EH (cell line): ENCODE measurements at places on chromosomes 4 and X.

DNA sequence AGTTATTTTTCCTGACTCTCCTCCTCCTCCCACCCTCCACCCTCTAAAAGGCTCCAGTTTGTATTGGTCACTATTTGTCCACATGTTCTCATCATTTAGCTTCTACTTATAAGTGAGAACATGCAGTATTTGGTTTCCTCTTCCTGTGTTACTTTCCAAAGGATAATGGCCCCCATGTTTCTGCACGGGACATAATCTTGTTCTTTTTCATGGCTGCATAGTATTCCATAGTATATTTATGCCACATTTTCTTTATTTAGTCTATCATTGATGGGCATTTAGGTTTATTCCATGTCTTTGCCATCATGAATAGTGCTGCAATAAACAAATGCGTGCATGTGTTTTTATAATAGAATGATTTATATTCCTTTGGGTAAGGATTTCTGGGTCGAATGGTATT, 167.3 kb upstream of the GRID2 start:
- no peak for DNase-seq

- DNase-seq: no peak
Observed at GRCh38 chr4:102772738-102773340, 12.1 kb upstream of the MANBA start.

DNA sequence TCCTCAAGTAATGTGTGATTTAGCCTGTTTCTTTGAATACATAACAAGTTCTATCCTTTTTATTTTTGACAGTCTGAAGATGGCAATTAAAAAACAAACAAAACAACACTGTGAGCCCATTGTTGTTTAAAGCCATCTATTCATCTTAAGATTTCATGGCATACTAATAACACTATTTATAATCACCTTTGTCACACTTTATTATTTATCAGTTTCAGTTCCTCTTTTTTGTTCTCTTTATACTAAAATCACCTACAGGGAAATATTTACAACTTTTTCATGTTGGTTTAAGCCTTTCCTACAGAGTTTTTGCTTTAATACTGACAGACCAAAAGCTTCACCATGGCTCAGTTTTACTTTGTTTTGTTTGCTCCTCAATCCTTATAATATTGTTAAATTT, 247.4 kb upstream of the CTSO start:
- no peak for DNase-seq

DNA sequence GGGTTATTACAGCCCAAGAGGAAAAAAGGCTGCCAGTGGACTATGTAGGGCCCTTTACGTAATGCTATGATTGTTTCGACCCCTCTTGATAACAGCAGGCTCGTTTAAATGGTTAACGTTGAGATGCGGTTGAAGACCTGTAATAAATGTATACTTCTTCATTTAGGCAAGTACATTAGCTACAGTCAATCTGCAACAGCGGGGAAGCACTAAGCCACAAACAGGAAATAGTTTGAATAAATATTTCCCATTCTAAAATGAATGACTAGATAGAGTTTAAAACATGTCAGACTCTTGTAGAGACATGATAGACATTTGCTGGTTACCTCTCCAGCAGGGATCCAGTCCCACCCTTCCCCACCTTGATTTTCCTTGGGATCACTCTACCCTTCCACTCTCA, 38.1 kb upstream of the STIM2 start:
- no peak for DNase-seq

GRCh38 chrX:34546366-34546765, 110.7 kb downstream of the TMEM47 start:
- DNase-seq: no peak

DNA sequence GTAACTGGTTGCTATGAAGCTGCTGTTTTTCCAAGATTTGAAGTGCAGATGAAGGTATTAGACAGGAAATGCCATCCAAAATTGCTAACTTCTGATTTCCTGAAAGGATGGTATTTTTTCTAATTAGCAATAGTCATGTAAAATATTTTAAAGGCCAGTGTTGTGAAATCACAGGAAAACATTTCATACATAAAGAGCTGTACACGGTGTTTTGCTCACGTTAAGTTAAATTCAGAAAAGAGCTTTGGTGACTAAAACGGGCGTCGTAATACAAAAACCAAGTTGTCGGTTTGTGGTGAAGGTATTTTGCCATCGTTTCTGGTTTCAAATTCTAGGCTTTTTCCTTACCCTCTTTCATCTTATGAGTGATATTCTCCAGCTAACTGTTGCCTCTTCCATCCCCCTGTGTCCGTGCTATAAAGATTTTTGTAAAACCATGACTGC, 39.8 kb downstream of the AFF1 start:
- peak; percentile 70 for DNase-seq

DNA sequence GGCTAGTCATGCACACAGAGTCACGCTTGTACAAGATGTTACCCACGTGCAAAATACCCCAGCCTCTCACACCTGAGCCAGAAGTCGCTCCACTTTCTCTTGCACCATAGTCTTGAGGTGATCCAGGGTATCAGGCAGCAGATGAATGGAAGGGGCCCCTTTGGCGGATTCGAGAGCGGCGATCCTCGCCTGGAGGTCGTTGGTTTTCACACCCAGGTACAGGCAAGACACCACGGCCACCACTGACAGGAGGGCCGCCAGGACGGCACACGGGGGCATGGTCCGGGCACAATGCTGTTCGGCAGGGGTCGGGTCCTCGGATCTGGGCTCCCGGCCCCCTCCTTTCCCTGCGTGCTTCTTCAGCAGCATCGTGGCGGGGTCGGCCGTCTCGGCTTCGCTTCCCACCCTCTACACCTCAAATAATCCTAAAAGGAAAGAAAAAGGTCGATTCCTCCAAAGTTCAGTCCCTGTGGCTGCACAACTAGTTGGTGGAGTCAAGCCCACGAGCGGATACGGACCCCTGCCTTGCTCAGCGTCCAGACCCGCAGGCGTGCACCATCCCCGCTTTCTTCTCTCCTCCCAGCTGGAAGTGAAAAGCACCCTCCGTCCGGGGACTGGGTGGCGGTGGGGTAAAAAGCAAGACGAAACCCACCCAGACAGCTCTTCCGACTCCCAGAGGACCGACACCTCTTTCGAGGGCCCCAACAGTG, 652 bp downstream of the COL25A1 start:
- no peak for DNase-seq

- peak; percentile 69 for DNase-seq
Observed at GRCh38 chr4:5636766-5637670, 71.3 kb downstream of the EVC2 start.

DNA sequence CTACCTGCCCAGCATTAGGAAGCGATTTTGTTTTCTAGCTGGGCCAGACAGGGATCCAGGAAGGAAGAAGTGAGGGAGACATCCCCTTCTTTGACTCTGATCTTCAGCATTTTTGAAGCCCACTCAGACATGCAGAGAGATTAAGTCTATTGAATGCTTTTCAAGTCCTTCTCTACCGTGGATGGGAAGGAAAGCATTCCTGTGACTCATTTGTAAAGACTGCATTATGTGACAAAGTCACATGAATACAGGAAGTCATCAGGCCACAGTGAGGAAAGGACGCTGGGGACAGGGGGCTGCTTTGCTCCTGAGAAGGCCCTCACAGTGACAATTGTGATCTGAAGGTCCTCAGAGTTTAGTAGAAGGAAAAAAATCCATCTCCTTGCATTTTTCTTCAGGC, 67.4 kb upstream of the GBA3 start:
- peak; percentile 16 for DNase-seq

DNA sequence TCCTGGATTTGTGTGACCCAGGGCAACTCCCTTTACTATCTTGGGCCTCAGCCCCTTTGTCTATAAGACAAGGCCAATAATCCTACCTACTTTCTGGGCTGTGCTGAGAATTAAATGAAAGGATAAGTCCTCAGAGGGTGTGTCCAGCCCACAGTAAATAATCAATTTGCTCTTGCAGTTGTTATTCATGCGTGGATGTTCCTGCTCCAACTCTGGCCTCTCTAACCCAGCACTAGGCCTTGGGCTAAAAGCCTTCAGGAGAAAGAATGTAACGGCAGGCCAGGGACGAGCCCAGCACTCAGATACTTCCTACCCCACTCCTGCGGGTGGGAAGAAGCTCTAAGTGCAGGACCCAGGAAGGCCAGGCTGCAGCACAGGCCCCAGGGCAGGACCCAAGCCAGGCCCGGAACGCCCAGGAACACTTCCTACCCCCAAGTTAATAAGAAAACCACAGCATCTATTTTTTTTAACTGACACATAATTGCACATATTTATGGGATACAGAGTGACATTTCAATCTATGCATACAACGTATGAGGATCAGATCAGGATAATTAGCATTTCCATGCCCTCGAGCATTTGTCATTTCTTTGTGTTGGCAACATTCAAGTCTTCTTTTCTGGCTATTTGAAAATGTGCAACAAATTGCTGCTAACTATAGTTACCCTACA, 179.6 kb upstream of the RBPJ start:
- DNase-seq: peak; percentile 69

- peak; percentile 58 for DNase-seq
Observed at GRCh38 chr4:74540193-74540592, 95.3 kb downstream of the AREG start.

DNA sequence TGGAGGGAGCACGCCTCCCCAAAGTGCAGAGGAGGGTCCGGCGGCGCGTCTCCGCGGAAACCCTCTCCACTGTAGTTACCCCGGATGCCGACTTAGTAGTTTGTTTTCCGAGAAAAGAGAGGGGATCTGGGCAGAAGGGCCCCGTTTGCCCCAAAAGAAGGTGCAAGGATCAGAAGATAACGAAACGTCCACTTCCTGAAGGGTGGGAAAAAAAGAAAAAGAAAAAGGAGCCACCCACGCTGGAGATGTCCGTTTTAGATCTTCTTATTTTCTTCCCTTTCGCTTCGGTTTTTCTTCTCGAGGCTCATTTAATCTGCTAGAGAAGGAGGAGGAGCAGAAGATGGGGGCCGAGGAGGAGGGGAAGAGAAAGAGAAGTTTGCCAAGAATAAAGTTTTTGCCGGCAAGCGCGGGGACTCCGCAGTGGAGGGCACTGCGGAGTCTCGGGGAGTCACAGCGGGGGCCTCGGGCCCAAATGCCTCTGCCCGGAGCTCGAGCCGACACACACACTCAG, 517 bp downstream of the LEF1 start:
- DNase-seq: no peak

DNA sequence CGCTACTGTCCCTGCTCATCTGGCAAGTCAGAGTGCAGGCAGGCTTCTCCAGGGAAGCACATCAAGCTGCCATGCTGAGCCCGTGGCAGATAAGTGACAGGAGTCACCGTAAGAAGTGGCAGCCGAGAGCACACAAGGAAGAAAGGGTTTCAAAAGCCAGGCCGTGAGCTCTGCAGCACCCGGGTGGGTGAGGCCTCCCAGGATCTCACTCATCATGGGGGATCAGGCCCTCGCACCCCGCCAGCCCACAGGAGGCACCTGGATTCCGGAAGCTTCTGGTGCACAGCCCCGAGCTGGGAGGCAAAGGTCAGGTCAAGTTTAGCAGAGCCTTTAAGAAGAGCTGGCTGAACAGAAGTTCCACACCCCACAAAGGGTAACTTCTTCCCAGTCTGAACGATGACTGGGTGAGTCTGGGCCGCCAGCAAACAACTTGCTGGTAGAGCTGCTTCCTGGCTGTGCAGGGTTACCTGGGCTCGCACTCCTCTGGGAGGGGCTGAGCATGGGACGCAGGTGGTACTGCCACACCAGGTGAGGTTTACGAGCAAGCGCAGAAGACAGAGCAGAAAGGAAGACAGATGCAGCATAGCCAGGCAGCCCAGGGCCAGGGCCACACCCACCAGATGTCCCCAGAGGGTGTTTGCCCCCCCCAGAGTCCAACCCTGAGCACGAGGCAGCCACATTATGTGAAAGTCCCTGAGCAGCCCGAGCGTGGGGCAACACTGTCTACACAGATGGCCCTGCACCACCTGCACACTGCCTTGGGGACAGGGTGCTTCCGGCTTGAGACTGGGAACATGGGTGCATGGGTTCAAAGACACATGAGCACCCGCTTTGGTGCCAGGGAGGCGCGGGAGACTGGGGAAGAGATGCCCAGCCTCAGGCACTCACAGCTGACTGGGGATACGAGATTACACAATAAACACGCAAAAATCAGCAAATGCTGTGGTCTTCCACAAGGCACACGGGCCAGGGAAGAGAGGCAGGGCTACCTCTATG, 7.7 kb downstream of the CCNQ start:
- no peak for DNase-seq

DNA sequence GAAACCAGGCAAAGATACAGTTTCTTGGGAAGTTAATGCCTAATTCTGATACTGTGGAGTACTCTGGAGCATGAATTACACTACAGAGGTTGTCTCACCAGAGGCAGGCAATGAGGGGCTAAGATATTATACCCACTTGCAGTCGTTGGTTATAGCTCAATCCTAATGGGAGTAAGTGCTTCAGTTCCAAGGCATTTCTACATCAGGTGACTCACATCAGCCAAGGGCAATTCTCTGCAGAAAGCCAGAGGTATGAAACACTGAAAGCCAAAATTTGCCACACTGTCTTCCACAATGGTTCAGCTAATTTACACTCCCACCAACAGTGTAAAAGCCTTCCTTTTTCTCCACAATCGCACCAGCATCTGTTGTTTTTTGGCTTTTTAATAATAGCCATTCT, 174.0 kb upstream of the IL15 start:
- peak; percentile 22 for DNase-seq

DNA sequence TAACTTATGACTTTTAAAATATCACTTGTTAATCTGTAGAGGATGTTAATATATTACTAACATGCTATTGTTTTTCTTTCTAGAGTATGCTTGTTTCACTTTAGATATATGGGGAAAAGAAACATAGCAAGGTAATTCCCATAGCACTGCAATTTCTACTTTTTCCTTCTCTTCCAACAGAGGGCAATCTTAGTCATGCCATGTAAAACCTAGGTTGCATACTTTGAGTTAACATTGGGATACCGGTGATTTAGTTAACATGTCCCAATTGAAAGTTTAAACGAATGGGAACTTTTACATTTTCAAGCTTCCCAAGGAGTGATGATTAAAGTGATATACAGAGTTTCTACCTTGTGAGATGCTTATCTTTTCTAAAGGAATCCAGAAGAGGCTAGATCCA, 89.4 kb upstream of the IL13RA1 start:
- DNase-seq: peak; percentile 20

DNA sequence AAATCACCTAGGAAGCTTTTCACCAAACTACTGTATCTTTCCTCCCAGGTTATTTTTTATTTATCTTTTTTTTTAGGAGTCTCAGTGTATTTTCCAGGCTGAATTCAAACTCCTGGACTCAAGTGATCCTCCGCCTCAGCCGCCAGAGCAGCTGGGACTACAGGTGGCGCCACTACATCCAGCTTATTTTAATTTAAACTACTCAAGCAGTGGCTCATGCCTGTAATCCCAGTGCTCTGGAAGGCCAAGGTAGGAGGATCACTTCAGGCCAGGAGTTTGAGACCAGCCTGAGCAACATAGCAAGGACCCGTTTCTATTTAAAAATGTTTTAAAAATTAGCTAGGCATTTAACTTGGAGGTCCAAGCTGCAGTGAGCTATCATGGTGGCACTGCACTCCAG, 37.8 kb downstream of the LEF1 start:
- no peak for DNase-seq

DNA sequence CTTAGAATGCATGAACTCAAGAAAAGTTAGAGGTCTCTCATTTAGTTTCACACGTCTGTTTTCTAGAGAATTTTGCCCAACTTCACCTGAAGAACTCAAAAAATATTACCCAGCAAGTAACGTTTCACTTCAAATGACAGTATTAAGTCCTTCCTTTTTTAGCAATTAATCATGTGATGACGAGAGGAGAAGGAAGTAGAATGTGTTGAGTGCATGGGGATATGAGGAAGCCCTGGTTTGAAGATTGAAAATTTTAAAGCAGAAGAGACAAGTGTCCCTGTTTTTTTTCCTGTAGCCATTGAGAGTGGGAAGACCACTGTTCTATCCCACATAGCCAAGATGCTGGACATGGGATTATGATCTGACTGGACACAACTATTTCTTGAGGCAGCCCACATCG, 406.3 kb upstream of the CPEB2 start:
- DNase-seq: no peak
